Natural killer cell treated with Interleukin-12 subunit alpha and Interleukin-12 subunit beta and Interleukin-15 and Interleukin-18, amount 100 ng/mL, for 72 hours (primary cell): ENCODE measurements at places on chromosomes 7 and 10.
A peak's percentile ranks its signal among the peaks of the same experiment; 100 is the strongest.

- DNase-seq = no peak
Measured at GRCh38 chr7:116702046-116702785, 30.2 kb downstream of the MET start.

- DNase-seq = no peak
Measured at GRCh38 chr7:101557421-101557820, 71.7 kb downstream of the MYL10 start.

DNA sequence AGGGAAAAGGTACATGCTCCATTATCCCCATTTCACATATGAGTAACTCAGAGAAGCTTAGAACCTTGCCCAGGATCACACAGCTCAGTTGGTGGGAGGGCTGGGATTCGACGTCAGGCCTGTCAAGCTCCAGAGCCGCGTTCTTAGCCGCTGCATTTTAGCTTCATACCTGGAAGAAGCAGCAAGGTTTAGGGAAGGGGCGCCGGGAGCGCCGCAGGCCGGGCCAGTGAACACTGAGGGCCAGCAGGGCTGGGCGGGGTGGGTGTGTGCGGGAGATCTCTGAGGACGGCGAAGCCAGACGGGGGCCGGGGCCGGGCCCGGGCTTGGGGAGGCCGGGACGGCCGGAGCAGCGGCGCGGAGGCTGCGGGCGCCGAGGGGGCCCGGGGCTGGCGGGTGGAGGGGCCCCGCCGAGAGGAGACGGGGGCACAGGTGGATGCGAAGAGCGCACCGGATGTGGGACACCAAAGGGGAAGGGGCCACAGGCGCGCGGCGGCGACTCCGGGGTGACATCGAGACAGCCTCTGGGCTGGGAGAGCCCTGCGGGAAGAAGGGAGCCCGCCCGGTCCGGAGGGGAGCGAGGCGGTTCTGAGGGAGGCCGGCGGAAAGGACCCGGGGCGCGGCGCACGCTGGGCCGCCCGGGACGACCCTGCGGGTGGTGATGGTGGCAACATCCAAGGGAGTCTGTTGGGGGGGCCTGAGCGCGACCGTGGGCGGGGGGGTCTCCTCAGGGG lies 498 bp downstream of the NDST2 start:
- DNase-seq = peak; percentile 73

- DNase-seq = no peak
Measured at GRCh38 chr7:137875746-137876145, 29.0 kb upstream of the DGKI start.

DNA sequence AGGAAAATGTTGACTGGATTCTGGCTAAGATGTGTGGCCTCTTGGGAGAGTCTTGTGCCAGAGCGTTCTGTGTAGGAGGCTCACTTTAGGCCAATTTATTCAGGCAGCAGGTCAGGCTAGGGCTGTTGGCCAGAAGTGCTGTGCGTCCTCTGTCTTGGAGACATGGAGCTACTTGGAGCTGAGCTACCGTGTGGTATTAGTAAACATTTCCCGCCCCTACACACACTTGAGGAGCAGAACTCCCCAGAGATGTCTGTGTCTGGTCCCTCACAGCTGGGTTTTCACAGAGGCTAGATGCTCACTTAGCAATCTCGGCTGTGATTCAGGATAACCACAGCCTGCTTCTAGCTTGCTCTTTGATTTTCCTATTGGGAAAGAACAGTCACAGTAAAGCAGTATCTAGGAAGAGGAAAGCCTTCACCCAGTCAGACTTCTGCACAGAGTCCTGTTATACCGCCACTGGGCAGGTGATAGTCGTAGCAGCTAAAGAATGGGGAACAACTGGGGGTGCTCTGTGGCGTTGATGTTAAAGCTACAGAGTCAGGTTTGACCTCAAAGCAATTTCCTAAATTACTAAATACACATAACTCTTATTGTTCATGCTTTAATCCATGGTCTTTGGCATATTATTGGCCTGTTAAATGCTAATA lies 86.7 kb downstream of the MDFIC start:
- DNase-seq = no peak

GRCh38 chr7:73822319-73823173 lies 8.2 kb upstream of the CLDN4 start:
- DNase-seq = no peak

GRCh38 chr7:98679741-98680140 lies 62.7 kb downstream of the NPTX2 start:
- no peak for DNase-seq

DNA sequence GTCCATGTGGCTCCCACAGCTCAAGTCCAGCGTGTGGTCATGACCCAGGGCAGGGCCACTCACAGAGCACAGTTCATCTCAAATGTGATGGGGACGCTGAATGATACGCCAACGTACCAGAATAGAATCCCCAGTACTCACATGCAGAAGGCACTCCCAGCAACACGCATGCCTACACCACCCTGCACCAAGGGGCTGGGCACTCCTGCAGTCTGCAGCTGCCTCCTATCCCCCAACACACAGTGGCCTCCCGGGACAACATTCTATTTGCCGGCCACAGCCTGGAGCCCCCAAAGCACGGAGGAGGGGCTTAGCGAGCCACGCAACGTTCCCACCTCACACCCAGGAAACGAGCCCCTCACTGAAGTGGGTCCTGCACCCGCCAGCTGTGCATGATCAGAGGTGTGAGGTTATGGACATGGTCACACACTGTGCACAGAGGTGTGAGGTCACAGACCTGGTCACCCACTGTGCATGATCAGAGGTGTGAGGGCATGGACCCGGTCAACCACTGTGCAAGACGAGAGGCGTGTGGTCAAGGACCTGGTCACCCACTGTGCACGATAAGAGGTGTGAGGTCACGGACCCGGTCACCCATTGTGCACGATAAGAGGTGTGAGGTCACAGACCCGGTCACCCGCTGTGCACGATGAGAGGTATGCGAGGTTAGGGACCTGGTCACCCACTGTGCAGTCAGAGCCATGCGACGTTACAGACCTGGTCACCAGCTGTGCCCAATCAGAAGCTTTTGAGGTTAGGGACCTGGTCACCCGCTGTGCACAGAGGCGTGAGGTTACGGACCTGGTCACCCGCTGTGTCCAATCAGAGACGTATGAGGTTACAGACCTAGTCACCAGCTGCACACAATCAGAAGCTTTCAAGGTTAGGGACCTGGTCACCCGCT lies 182.8 kb downstream of the DIP2C start:
- DNase-seq = no peak

DNA sequence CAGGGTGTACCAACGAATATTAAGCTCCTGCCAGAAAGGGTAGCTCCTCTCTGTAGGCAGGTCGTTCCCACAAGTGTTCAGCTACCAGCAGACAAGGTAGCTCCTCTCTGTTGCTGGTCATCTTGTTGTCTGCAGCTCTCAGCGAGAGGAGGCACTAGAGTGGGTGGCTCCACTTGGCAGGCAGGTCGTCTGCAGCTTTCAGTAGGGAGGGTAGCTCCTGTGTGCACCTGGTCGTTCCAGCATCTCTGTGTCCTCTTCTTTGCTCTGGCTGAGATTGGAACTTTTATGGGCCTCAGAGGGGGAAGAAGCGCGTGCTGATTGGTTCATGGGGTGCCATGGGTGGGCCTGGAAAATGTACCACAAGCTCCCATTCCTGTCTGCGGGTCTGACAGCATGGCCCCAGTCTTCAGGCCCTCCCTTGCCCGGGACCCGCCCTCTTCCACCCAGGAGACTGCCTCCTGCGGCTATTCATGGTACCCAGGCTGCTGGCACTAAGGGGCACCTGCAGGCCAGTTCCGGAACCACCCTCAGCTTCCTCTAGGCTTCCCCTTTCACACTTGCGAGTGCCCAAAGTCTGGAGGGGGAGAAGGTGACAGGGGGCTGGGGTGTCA lies 63.9 kb upstream of the CACNA2D1 start:
- no peak for DNase-seq

- no peak for DNase-seq
Measured at GRCh38 chr7:156384706-156385105, 255.9 kb upstream of the RNF32 start.
